ENCODE measurements at places on chromosomes 1 and 21.

- DNase-seq, result no peak
These were observed 3.1 kb upstream of the OR10J1 start for GRCh38 chr1:159436469-159436868.

GRCh38 chr1:39491146-39491921 is at the start of gene BMP8A:
Gene BMP8A (plus strand): TSS chr1:39491636. CDS start chr1:39491992, 356 bp downstream.
- DNase-seq, result peak; percentile 78

- peak; percentile 86 for DNase-seq
These were observed 21.2 kb downstream of the SLC45A3 start for GRCh38 chr1:205658943-205659581.

- DNase-seq, result no peak
These were observed 1.7 kb downstream of the TSPEAR start for GRCh38 chr21:44709426-44710293.

- no peak for DNase-seq
These were observed 111.3 kb downstream of the SETD4 start for GRCh38 chr21:35948982-35949381.

GRCh38 chr1:232845406-232845955 is 40.3 kb downstream of the MAP10 start:
- no peak for DNase-seq
